ENCODE measurements at places on chromosomes 5 and 9. TPM values are rescaled to one million over a fixed set of nuclear protein-coding genes. Genes with fewer than 3 reads are reported as not detected.

The FGF1 gene
- not detected for total RNA-seq

The ADAMTSL2 gene
- total RNA-seq: not detected

The DOCK2 gene
- total RNA-seq: 318 TPM

The PTGDS gene
- 1.2 TPM for total RNA-seq

The MYOT gene
- total RNA-seq: not detected

Measured in activated CD8-positive, alpha-beta T cell treated with anti-CD3 and anti-CD28 coated beads, Interleukin-2, amount 10 ng/mL, durations not matched to agents 7 days and 5 days (primary cell).